ENCODE measurements at places on chromosomes 12 and 14. TPM values are rescaled to one million over a fixed set of nuclear protein-coding genes. Genes with fewer than 3 reads are reported as not detected.
A peak's percentile ranks its signal among the peaks of the same experiment; 100 is the strongest.

Gene RNASE4
- total RNA-seq = 7.4 TPM

Gene PLCZ1
- not detected for total RNA-seq

DNA sequence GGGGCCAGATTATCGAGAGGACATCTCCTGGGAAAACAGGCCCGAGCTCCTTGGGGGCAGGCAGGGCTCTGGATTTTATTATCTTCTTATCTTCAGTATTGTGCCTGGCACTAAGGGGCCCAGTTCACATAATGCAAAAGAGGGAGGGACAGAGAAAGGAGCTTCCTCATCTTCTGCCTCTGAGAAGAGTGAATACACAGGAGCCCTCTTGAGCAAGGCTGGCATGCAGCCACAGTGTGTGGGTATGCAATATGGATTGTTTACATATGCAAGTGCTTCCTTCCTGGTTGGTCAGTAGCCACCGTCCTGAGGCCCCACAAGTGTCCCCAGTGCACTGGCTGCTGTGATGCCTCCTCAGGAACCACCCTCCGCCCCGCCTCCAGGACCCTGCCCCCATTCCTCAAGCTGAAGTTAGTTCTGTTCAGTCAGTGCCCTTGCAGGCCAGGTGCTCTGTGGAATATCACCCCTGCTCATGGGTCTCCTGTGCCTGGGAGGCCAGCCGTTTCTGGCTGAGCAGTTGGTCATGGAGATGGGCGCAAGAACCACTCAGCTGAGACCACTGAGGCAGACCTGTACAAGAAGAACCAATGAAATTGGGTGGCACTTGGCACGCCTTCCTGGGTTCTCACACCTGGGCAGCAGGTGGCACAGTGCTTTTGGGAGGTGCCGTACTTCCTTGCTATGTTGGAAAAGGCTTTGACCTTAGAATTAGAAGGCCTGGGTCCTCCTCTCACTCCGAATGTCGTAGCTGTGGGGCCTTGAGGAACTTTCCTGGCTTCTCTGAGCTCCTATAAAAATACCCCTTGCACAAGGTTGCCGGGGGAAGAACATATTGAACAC, 35.1 kb upstream of the ACTN1 start:
- peak; percentile 78 for DNase-seq

Gene CLEC4C
- not detected for total RNA-seq

Gene EML1
- total RNA-seq = 34.5 TPM

- peak; percentile 78 for DNase-seq
Observed at GRCh38 chr12:106301611-106302321, 767 bp upstream of the TCP11L2 start.

Gene INSM2
- not detected for total RNA-seq

GRCh38 chr14:101128478-101129321, 225.2 kb upstream of the RTL1 start:
- DNase-seq = no peak

- no peak for DNase-seq
Observed at GRCh38 chr14:21093018-21093417, 5.4 kb downstream of the ZNF219 start.

DNA sequence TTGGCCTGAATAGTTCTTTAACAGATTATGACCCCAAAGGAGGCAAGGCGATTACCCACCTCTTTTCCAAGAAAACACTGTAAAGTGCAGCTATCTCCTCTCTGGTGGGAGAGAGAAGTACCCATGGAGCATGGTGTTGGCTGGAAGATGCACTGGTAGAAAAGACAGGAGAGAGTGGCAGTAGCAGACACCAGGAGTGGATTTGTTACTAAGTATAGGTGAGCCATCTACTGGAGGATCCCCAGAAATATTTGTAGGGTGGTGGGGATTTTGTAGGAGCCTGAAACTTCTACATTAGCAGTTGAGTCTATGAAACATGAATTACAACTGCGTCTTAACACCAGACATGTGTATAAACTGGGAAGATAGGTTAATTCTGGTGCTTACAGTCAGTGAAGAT, 148.0 kb downstream of the SLC38A4 start:
- DNase-seq = peak; percentile 54

GRCh38 chr12:15584366-15585041, 204.7 kb downstream of the EPS8 start:
- DNase-seq = peak; percentile 87

- no peak for DNase-seq
Observed at GRCh38 chr12:28390206-28390605, 199.9 kb downstream of the CCDC91 start.
